ENCODE measurements at places on chromosomes 1 and 21.
A peak's percentile ranks its signal among the peaks of the same experiment; 100 is the strongest.

DNA sequence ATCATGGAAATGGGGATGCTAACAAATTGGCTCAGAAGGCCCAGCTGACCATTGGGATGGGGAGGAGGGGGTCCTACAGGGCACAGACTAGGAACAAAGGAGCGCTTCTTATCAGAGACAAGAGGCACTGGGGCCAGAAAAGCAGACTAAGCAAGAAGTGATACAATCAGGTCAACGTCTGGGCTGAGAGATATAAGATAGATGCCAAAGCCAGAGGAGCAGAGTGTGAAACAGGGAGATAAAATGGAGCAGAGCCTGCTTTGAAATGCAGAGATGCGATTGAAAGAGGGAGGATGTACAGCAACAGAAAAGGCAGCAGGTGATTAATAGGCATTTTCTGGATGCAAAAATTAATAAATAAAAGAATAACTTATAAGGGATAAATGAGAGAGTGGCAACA lies 127.5 kb upstream of the SAMSN1 start:
- no peak for DNase-seq

DNA sequence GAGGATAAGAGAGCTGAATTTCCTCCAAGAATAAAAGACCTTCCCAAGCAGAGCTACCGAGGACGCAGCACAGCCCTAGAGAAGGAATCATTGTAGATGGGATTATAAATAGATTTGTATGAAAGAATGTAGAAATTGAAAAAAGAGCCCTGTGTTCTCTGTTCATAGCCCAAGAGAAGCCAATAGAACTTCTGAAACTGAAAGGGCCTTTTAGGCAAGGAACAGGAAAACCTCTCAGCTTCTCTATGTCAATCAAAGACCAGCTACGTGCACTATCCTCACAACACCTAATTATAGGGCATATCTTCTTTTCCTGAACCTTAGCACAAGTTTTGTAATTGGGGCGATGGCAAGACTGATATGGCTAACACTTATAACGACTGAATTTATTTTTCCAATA lies 192.4 kb upstream of the RNPC3 start:
- no peak for DNase-seq

DNA sequence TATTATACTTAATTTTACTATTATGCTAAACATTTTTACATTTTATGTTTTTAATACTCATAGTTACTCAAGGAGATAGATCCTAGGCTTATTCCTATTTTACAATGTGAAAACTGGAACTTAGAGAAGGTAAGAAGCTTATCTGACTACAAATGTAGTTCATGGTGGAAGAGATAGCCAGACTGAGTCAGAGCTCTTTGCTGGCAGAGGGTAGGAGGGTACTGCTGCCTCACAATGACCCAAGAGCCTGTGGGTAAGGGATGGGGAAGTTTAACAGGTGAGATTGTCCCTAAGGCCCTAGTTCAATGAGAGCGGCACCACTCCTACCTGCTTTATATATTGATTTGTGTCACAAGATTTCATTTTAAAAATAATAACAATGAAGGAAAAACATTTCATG lies 34.1 kb upstream of the NEK7 start:
- DNase-seq = no peak

DNA sequence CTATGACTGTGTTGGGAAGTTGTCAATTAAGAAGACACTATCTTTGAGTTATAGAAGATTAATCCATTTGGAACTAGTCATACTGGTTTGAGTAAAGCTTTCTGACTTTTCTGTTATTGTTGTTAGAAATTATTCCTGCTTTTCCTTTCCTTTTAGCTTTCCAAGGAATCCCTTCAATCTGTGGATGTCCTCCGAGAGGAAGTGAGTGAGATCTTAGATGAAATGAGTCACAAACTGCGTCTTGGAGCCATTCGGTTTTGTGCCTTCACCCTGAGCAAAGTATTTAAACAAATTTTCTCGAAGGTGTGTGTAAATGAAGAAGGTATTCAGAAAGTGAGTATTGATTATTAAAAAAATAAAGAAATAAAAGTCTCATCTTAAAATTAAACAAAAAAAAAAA lies 19.3 kb downstream of the GNPAT start:
- no peak for DNase-seq

DNA sequence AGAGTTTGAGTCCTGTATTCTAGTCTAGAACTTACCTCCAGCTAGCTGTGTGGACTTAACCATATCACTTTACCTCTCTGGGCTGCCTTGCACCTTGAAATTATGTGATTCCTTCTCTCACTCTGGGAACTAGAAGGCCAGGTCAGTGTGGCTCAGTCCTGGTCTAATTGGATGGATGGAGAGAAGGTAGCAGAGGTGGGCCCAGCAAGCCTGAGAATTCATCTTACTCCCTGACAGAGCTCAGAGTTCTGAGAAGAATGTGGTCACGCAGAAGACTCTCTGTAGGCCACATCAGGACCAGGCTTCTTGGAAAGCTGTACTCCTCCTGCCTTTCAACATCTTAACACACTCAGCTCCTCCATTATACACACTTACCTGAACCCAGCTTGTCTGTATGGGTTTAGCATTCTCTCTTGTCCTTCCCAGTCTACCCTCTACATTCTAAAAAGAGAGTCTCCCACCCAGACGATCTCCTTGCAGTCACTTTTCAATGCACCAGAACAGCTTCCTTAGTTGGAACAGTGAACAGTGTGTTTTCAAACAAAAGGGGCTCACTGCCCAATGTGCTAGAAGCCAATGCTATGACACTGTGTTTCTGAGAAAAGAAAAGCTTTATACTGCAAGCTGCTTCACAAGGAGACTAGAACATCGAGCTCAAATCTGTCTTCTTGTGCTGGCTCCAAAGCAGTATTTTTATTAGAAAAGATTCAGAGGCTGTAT lies 60.5 kb downstream of the CAPN9 start:
- DNase-seq = no peak

DNA sequence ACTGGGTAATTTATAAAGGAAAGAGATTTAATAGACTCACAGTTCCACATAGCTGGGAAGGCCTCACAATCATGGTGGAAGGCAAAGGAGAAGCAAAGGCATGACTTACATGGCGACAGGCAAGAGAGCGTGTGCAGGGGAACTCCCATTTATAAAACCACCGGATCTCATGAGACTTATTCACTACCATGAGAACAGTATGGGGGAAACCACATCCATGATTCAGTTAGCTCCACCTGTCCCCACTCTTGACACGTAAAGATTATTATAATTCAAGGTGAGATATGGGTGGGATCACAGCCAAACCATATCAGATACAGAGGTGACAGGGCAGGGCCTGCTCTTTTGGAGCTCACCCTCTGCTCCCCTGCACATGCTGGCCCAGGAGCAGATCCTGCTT lies 31.4 kb upstream of the TMEM61 start:
- no peak for DNase-seq

- DNase-seq = peak; percentile 82
Measured at GRCh38 chr1:67832737-67833601, at the start of gene GNG12. GNG12 (minus strand) TSS chr1:67833467; CDS start chr1:67707686, 125,781 bp downstream.

- no peak for DNase-seq
Measured at GRCh38 chr1:205538235-205538840, 33.9 kb downstream of the CDK18 start.

GRCh38 chr1:87684194-87684593 lies 355.5 kb downstream of the LMO4 start:
- DNase-seq = no peak

DNA sequence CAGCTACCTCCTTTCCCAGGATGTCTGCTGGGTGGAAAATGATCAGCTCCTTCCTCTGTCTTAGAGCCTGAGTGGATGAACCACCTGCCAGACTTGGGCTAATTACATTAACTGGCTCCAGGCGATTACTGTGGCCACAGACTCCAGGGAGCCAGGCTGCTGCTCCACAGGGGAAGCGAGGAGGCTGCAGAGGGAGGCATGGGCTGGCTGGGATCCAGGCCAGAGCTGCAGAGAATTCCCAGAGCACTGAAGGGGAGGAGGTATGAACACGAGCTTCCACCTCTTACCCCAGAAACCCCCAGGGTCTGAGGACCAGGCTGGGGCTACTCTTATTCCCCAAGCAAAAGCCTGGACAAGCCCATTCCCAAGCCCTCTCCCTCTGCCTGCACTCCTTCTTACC lies 136.0 kb upstream of the KLHDC7A start:
- no peak for DNase-seq

- DNase-seq = no peak
Measured at GRCh38 chr1:1333551-1334241, 2.6 kb downstream of the TAS1R3 start.

DNA sequence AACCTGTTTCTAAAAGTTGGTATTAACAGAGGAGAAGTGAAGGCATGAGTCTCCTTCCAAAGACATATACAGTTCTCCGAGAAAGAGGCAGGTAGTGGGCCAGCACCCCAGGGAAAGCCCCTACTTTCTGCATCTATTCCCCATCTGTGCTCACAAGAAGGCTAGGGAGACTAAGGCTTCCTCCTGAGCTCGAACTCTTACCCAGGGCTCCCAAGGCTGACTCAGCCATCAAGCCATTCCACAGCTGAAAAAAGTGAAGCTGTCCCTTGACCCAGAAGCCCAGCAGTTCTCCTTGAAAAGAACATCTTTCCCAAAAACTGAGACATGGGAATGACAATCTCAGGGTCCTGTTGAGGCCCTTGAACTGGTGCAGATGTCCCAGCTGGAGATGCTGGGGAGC lies 1.9 kb upstream of the PADI3 start:
- no peak for DNase-seq

GRCh38 chr1:109133815-109134214 lies 19.9 kb downstream of the ELAPOR1 start:
- peak; percentile 90 for DNase-seq

DNA sequence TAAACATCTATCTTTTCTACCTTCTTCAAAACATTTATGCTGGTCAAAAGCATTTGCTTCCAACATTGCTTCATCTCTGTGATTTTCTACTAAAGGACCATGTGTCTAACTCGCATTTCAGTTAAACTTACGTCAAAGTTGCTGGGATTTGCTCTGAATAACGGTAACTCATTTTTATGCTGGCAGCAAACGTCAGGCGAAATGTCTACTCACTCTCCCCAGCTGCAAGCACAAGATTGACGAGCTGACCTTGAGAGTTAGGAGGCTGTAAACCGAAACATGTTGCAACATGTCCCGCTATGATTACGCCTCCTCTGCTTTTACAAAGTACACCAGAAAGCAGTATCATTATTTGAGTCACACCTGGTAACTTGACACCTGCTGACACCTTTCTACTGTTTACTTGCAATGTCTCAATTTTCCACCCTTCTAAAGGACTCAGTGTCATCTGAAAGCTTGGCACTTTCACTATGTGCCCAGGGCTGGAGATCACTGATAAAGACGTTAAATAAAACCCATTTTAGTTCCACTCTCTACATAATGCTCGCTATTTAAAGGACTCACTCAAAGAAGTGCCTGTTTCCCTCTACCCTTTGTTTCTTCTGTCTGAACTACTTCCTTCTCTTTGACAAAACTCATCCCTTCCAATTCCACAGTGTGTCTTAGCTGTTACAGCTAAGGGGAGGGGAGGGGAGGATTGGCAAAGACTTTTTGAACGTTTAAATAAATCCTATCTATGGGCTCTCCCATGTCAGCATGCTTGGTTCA lies 111.9 kb downstream of the PTPN14 start:
- DNase-seq = no peak

DNA sequence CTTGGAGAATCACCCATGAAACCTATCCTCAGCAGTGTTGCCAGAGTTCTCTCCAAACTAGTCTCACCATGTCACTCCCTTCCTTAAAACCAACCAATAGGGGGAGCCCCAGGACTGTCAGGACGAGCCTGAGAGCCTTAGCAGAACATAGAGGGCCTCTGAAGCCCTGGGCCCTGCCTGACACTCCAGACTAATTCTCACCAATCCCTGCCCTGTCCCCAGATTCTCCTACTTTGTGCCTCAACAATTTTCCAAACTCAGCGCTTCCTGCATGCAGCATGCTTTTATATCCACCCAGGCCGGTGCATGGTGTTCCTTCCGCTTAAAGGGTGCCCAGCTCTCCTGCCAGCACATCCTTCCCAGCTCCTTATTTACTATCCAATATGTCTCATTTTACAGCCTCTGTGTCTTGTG lies 42.7 kb downstream of the HSD3B1 start:
- no peak for DNase-seq

- DNase-seq = no peak
Measured at GRCh38 chr21:46527801-46528200, 69.1 kb downstream of the DIP2A start.

GRCh38 chr1:14065486-14065885 lies 365.5 kb downstream of the PRDM2 start:
- DNase-seq = no peak

- DNase-seq = no peak
Measured at GRCh38 chr1:178328728-178329127, 168.0 kb downstream of the CLEC20A start.

DNA sequence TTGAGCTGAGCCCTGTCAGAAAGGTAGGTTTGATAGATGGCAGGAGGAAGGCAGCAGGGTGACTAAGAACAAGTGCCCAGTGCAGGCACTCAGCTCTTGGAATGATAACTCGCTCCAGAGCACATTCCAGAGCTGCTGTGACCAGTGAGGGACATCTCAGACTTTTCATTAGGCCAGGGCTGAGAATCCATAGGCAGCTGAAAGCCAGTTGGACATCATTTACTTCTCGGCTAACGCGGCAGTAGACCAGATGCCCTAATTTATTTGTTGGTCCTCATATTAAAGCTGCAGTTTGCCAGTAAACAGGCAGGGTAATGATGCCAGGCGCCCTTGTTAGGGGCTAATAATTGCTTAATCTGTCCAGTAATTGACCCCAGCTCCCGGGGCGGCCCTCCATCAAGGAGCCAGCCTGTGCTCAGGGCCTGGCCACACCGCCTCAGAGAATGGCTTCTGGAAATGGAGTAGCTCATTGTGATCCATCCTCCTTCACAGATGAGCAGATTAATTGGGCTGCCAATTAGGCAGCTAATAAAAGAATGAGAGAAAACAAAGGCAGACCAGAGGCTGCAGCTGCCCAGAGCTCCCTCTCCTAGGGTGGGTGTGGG lies 122.0 kb downstream of the BEND5 start:
- DNase-seq = no peak

- DNase-seq = no peak
Measured at GRCh38 chr21:37435711-37436110, 69.1 kb downstream of the DYRK1A start.

DNA sequence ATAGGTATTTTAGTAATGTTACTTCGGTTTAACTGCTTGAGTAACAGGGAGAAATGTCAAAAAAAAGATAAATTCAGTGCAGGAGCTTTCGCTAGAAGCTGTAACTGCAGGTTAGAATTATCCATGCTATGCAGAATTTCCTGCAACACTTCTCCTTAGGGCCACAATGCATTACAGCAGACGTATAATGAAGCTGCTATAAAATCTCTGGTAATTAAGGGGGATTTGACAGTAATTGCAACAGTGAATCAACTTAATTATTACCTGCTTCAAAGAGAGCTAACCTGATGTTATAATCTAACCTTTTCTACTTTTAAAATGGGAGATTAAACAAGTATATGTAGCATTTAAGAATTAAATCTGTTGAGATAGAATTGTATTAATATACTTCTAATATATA lies 92.6 kb downstream of the ATG4C start:
- no peak for DNase-seq

- no peak for DNase-seq
Measured at GRCh38 chr1:58936973-58937372, 153.1 kb upstream of the JUN start.

DNA sequence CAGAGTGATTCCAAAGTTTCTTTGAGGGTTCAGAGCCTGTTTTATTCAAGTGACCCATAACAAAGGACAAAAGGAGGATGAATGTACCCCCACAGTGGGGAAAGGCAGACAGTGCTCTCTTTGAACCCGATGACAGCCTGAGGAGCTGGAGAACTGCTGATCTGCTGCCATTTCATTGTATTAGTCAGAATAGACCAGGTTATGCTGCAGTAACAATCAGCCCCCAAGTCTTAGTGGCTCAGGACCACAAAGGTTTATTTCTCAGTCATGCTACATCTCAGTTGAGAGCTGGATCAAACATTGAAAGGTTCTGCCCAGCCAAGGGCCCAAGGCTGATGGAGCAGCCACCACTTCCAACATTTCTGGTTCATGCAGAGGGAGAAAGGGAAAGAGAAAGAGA lies 88.9 kb downstream of the HUNK start:
- no peak for DNase-seq

Data from spleen (tissue), 13 donors.